ENCODE measurements at places on chromosomes 4 and X.

DNA sequence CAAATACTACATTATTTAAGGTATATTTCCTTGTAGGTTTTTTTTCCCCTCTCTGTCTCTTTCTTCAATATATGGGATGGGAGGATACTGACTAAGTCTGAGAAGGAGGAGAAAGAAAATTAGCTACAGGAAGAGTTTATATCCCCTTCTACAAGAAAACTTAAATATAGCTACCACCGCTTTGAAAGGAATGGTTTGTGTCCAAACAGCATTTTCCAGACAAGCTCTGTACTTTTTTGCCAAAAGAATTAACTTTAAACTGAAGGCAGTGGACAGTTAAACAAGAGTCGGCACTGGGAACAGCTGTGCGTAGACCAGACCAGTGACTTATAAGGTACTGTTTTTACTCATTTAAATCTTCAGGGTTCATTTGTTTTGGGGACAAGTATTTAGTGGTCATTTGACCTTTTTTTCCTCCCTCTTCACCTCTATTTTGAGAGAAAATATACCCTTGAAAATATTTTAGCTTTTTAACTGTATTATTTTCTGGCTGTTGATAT lies 303.7 kb downstream of the ARHGAP24 start:
- no peak for DNase-seq
- no peaks in the 10 kb centered on the region for H3K27me3 ChIP-seq
- peaks cover 12% of the 10 kb centered on the region for H3K4me1 ChIP-seq
- peak overlapping the region; percentile 36 for H3K4me3 ChIP-seq
- H3K36me3 ChIP-seq = no peaks in the 10 kb centered on the region

DNA sequence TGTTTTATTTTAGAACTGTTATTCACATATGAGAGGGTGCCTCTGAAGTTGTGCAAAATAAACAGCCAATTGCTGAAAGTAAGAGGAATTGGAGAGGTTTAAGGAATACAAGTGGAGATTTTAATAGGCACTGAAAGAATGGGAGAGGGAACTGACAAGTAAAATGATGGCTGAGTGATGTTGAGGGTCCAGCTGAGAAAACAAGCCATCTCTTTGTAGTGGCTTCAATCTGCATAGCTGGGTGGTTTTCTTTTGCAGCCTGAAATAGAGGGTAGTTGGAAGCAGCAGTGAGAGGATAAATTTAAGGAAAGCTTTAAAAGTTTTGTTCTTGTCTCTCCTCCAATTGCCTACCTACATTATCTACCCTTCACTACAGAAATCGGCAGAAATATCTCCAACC lies 106.7 kb upstream of the DGKK start:
- H3K4me3 ChIP-seq = no peak overlapping the region
- no peaks in the 10 kb centered on the region for H3K4me1 ChIP-seq
- H3K27me3 ChIP-seq = no peaks in the 10 kb centered on the region
- H3K36me3 ChIP-seq = no peaks in the 10 kb centered on the region
- DNase-seq = no peak

GRCh38 chrX:19718642-19719041 lies 168.8 kb downstream of the SH3KBP1 start:
- H3K4me1 ChIP-seq = no peaks in the 10 kb centered on the region
- no peak for DNase-seq
- no peak overlapping the region for H3K4me3 ChIP-seq
- no peaks in the 10 kb centered on the region for H3K27me3 ChIP-seq

DNA sequence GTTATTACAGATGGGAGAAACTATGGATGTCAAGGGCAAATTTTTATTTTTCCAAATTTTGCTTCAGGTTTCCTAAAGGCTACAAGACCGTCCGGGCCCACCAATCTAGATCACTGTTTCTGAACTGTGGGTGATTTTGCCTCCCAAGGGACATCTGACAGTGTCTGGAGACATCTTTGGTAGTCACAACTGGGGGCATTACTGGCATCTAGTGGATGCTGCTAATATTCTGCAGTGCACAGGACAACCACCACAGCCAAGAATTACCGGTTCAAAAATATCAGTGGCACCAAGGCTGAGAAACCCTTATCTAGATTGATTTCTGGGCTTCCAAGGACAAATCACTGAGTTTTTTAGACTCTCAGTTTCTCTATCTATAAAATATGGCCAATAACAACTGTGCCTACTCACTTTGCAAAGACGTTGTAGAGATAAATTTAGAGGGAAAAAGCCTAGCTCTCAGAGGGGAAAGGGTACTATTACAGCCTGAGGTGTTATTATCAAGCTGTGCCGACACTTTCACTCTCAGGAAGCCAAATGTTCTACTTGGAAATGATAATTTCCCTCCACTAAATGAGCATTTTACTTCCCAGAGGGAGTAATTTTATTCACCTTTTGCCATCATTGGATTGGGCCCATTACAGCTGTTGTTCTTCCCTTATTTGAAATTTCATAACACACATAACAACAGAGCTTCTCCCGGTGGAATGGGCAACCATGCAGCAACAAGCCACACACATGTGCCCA lies 442.1 kb downstream of the CENPC start:
- H3K27me3 ChIP-seq = no peaks in the 10 kb centered on the region
- H3K27ac ChIP-seq = no peak overlapping the region
- H3K4me1 ChIP-seq = no peaks in the 10 kb centered on the region
- no peak overlapping the region for H3K4me3 ChIP-seq
- no peaks in the 10 kb centered on the region for H3K36me3 ChIP-seq
- DNase-seq = no peak
